M059J (cell line): ENCODE measurements at places on chromosomes 5 and 9. TPM values are rescaled to one million over a fixed set of nuclear protein-coding genes. Genes with fewer than 3 reads are reported as not detected.

The SLC45A2 gene
- total RNA-seq = not detected in 2 replicates

The NDUFS6 gene
- total RNA-seq = 60.0 and 159 TPM in 2 replicates

The ANKRD55 gene
- 0.17 TPM in 1 of 2 replicates, not detected in the other for total RNA-seq

The IQGAP2 gene
- total RNA-seq = 0.12 and 0.52 TPM in 2 replicates

The DMRT3 gene
- not detected in 2 replicates for total RNA-seq

The ADAMTS2 gene
- total RNA-seq = 0.02 TPM in 1 of 2 replicates, not detected in the other

The FBXL7 gene
- total RNA-seq = 9.7 and 12.5 TPM in 2 replicates

The CD14 gene
- total RNA-seq = 0.47 TPM in 1 of 2 replicates, not detected in the other

The ALDOB gene
- total RNA-seq = not detected in 2 replicates

The ITK gene
- 0.10 TPM in 1 of 2 replicates, not detected in the other for total RNA-seq

The SIGMAR1 gene
- 108 and 115 TPM in 2 replicates for total RNA-seq

The CCDC171 gene
- total RNA-seq = 0.66 and 1.8 TPM in 2 replicates

The SETX gene
- total RNA-seq = 21.9 and 31.3 TPM in 2 replicates

The FAF2 gene
- 46.1 and 55.5 TPM in 2 replicates for total RNA-seq

The FAXDC2 gene
- total RNA-seq = 3.4 and 5.5 TPM in 2 replicates

The TTC39B gene
- 5.8 and 7.5 TPM in 2 replicates for total RNA-seq

The OMD gene
- total RNA-seq = not detected in 2 replicates

The PHAX gene
- 55.4 and 57.4 TPM in 2 replicates for total RNA-seq

The MLANA gene
- total RNA-seq = not detected in 2 replicates

The PCDHA4 gene
- not detected in 2 replicates for total RNA-seq

The KIF4B gene
- 0.07 and 0.10 TPM in 2 replicates for total RNA-seq

The NR2F1-AS1 gene
- 25.2 and 34.4 TPM in 2 replicates for total RNA-seq

The LRRC70 gene
- total RNA-seq = 0.37 TPM in 1 of 2 replicates, not detected in the other

The SPATA6L gene
- total RNA-seq = 0.69 TPM in 1 of 2 replicates, not detected in the other

The GTF3C5 gene
- 53.7 and 81.1 TPM in 2 replicates for total RNA-seq
